ENCODE measurements at places on chromosomes 6 and 20.

GRCh38 chr20:4261333-4262284, 246.3 kb upstream of the RNF24 start:
- DNase-seq = no peak

GRCh38 chr6:15516378-15516777, 146.4 kb downstream of the DTNBP1 start:
- DNase-seq = no peak

DNA sequence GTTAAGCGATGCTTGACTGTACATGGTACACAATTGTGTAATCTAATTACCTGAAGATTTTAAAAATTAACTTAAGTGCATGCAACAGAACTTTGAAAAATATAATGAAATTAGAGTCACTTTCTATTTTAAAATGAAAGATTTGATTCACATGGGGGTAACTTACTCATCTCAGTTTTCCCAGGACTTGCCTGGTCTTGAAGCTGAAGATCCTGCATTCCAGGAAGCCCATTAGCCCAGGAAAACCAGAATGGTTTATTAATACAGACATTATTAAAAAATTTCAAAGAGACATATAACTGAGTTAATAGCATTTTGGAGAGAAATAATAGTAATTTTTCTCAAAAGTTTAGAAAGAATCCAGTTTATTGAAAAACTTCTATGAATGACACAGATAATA, 190.6 kb downstream of the SIM1 start:
- no peak for DNase-seq

DNA sequence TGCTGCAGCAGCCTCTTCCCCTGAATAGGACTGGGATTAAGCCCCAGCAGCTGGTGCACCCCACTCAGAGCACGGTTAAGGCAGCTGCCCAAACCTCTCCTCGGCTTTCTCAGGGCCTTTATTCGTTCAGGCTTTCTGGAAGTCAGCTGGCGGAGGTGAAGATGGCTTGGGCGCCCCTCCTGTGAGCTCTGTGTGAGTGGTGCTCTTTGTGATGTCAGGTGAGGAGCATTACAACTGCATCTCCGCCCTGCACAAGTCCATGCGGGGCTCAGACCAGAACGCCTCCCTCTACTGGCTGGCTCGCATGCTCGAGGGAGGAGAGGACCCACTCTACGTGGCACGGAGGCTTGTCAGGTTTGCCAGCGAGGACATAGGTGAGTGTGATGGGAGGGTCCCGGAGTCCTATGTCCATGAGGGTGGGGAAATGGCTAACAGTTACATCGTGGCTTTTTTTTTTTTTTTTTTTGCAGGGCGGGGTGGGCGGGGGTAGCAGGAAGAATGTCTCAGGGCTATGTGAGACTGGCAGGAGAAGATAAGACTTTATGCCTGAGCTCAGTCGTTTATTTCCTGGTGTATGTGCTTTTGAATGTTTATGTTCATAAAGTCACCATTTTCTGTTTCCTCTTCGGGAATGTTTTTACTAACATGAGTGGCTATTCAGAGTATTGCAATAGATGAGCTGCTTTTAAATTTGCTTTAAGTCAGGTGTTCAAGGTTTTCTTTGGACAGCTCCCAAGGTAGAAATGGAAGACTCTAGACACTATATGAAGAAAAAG, 18.2 kb downstream of the WRNIP1 start:
- no peak for DNase-seq

DNA sequence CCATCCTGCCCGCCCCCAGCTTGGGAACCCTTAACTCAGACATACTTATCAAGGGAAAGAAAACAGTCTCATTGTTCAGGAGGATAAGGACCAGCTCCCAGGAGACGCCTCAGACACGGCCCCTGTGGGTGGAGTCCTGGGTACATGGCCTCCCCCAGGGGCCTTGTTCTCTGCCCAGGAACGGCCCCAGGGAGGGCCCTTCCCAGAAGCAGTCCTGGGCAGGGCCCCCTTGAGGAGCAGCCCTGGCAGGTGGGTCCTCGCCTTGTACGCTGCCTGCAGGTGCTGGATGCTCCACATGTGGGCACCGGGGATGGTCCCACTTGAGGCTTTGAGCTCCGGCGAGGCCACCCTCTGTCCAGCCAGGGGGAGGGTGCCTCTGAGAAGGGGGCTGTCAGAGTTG, 4.5 kb upstream of the GATA5 start:
- DNase-seq = no peak

DNA sequence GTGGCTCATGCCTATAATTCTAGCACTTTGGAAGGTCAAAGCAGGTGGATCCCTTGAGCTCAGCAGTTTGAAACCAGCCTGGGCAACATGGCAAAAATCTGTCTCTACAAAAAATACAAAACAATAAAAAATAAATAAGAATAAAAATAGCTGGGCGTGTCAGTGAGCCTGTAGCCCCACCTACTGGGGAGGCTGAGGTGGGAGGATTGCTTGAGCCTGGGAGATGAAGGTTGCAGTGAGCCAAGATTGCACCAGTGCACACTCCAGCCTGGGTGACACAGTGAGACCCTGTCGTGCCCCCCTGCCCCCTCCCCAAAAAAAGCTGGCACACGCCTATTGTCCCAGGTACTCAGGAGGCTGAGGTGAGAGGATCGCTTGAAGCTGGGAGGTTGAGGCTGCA, 35.1 kb upstream of the SRPK1 start:
- DNase-seq = no peak

GRCh38 chr6:129493354-129493902, 216.5 kb downstream of the ARHGAP18 start:
- no peak for DNase-seq

GRCh38 chr6:131636880-131637792, at the start of gene ENPP3:
TSS of gene ENPP3 (plus strand) at chr6:131637302. CDS start at chr6:131637385, 83 bp downstream.
- no peak for DNase-seq

DNA sequence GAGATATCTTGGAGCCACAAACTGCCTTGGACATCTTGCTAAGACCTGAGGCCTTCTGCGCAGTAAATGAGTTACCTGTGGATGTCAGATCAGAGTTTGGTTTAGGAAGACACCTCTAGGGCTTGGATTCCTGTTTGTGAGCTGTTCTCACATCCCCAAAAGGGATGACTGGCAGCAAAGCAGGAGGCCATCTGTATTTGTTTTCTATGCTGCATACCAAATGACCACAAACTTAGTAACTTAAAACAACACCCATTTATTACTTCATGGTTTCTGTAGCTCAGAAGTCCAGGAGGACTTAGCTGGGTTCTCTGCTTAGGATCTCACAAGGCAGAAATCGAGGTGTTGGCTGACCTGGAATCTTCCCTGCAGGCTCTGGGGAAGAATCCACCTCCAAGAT, 116.7 kb downstream of the UNC5CL start:
- DNase-seq = no peak

DNA sequence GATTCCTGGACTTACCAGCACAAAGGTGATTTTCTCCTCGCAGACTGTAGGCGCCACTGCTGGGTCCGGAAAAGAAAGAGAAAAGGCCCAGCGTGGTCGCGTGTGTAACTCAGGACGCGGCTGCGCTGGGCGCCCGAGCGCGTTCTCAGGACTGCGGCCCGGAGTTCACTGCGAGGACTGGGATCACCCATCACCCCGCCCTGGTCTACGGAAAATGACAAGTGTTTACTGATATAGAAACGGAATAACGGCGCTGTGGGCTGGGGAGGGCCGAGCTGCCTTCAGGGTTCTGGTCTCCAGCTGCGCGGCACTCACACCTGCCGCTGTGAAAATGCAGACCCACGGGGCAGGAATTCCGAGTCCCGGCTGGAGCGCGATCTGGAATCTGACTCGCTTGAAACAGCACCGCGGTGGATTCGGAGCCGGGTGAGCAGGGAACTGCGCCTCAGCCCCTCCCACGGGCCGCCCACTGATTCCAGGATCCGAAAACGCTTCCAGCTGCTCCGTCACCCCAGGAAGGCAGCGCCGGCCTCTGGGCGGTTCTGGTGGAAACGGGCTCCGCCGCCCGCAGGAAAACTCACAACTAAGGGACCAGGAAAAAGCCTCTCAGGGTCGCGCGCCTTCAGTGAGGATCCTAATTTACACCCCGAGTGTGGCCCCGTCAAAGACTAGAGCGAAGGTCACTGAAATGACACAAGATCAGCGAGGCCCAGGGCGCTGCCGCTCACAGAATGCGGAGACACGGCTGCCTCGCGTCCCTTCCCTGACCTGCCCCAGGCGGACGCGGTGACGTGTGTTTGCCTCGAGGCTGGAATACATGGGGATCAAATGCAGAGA, 34.5 kb downstream of the HLA-A start:
- DNase-seq = peak; percentile 95

- DNase-seq = no peak
Measured at GRCh38 chr6:125812394-125813292, 21.9 kb downstream of the NCOA7 start.

DNA sequence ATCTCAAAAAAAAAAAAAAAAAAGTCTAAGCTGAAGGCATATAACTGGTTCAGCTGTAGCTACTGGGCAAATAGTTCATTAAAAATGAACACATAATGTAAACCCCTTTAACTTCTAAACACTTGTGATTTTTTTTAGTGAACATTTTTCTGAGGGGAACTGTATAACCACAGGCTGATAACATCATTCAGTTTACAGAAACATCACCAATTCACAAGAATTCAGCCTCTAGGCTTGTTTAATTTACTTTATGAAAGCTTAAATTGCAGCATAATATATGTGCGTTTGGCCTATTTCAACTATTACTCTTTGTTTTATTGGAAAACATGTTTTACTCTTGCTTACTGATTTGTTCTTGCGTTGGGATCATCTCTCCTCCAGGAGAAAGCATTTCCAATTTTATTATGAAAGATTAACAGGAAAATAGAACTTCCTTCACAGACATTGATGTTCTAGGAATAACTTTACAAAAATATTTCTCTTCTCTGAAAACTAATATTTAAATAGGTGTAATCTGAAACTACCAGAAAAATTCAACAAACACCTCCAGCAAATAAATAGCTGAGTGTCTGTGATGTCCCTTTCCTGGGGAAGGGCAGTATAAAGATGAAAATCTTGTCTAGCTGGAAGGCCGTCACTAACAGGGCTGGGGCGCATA, 284.5 kb downstream of the UST start:
- no peak for DNase-seq

DNA sequence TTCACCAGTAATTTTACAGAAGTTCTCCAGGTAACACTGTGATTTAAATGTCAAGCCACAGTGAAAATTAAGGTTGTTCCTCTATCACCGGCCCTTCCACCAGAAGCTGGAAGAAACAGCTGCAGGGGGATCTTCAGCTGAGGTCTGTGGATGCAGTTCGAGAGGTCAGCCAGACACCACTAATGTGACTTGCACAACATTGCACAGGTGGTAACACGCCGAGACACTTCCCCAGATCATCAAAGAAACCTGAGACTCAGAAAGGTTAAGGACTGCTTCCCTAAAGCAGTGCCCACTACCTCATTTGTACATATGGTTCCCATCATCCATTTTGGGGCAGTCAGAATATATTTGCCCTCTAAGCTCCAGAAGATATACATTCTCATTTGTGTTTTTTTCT, 8.1 kb upstream of the SERPINB9 start:
- DNase-seq = no peak

GRCh38 chr6:21398741-21399325, 194.7 kb upstream of the SOX4 start:
- no peak for DNase-seq

DNA sequence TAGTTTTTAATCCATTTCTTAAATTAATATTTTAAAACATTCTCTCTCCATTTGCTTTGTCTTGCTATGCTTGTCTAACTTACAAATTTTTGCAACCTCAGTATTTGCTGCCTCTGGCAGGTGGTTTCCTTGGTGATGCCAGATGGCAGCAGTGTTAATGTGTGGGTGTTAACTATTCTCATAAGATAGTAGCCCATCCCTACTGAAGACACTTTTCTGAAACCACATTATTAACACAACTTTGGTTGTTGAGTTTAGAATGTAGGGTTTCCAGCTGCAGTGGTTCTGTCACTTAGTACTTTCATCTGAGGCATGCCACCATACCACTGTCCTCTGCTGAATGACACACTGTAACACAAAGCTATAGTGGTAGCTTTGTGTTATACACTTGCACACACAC, 75.1 kb downstream of the MYO6 start:
- DNase-seq = no peak

GRCh38 chr6:102149191-102149590, 755.7 kb downstream of the GRIK2 start:
- no peak for DNase-seq

- DNase-seq = no peak
Measured at GRCh38 chr6:67916399-67916798, 718.7 kb upstream of the ADGRB3 start.

- DNase-seq = no peak
Measured at GRCh38 chr6:74491844-74492374, 713.9 kb downstream of the COL12A1 start.

DNA sequence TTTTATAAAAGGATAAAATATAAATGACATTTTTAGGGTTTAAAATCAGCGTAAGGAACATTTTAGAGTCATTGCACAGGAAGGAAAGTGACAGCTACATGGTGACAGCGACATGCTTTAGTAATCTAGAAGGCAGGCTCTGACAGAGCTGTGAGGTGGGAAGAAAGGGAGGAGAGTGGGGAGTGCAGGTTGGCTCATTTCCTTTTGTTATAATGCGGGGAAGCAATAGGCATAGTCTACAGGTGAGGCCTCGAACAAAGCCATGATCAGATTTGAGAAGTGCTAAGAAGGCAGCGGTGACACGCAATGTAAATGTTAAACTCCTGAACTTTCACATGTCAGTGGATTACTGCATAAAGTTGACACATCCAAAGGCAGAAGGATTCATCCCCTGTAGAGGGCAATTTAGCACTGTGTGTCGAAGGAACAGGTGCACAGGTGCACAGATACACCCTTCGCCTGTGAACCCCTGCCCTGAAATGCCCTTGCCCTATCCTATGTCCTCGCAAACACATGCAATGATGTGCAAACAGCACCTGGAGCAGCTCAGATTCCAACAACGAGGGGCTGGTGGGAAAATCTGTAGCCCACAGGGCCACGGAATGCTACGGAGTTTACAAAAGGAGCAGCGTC, 32.4 kb upstream of the SMOC2 start:
- no peak for DNase-seq

GRCh38 chr6:100115407-100116101, 121.5 kb upstream of the MCHR2 start:
- DNase-seq = no peak

DNA sequence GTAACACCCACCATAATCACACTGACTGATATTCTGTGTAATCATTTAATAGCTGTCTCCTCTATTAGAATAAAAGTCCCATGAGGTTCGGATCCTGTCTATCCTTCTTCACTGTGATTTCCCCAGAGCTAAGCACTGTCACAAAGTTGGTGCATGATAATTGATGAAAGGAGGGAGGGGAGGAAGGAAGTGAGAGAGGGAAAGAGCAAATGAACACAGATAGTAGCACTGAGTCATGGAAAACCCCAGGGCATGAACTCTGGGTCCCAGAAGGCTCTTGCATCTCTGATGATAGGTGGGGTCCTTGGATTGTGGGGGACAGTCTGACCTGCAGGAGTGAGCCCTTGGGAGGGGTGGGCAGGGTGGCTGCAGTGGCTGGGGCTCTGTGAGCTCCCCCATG, 294.1 kb downstream of the LRFN2 start:
- no peak for DNase-seq

- no peak for DNase-seq
Measured at GRCh38 chr6:14903176-14904038, 342.5 kb upstream of the JARID2 start.

- DNase-seq = no peak
Measured at GRCh38 chr6:40999569-40999968, 39.5 kb downstream of the UNC5CL start.

GRCh38 chr6:31966997-31967925, 4.7 kb downstream of the DXO start:
- no peak for DNase-seq

All from tibial artery (tissue), 4 donors.